ENCODE measurements at places on chromosomes 12 and 14.

DNA sequence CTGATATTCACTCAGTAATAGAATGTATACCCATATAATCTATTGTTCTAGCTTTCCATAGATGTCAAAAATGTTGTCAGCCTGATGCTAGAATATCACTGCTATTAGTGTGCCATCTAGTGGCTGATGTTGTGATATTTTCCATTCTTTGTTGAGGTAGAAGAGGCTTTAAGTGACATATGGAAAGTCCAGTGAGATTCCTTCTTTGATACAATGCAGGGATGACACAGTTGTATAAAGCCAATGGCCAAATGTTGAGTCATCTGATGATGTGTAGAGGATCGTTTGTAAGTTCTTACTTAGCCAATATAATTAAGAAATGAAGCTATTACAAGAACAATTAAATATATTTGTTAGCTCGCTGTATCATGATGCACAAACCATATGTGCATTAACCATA, 58.1 kb upstream of the PCED1B start:
- DNase-seq = no peak

GRCh38 chr12:48796976-48797375, 8.1 kb upstream of the ADCY6 start:
- DNase-seq = no peak

- DNase-seq = no peak
These were observed 2.4 kb upstream of the SIX6 start for GRCh38 chr14:60506462-60506984.

- no peak for DNase-seq
These were observed 88.9 kb downstream of the PTGER2 start for GRCh38 chr14:52402812-52403526.

- DNase-seq = no peak
These were observed 23.6 kb upstream of the RPLP0 start for GRCh38 chr12:120224304-120225199.

DNA sequence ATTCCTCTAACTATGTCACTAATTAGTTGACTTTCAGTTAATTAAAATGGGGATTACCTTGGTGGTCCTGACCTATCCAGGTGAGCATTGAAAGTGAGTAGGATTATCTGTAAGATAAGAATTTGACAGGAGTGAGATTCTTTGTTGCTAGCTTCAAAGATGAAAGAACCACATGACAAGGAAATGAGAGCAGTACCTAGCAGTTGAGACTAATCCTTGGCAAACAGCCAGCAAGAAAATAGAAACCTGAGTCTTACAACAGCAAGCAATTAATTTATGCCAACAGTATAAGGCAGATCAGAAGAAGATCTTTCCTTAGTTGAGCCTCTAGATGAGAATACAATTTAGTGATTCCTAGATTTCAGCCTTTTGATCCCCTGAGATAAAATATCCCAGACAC, 1058.4 kb downstream of the LRFN5 start:
- DNase-seq = no peak
